ENCODE measurements at places on chromosomes 1 and 21.

GRCh38 chr1:1430114-1430982, 5.1 kb upstream of the VWA1 start:
- no peak for DNase-seq

DNA sequence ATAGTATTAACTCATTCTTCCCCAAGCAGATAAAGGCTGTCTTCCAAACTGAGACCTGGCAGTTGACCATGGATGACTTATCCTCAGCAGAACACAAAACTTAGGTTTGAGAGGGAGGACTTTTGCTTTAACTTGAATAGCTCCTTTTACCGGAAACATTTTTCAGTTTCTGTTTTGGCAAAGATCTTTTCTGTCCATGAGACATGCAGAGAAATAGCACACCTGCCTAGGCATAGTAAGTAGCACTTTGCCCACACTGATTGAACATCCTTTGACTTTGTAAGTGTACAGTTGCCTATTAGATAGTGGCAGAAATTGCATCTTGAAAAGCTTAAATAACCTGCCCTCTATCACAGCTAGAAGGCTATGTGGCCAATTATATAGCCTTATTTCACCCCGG, 1962.5 kb downstream of the MRPL39 start:
- DNase-seq = no peak

DNA sequence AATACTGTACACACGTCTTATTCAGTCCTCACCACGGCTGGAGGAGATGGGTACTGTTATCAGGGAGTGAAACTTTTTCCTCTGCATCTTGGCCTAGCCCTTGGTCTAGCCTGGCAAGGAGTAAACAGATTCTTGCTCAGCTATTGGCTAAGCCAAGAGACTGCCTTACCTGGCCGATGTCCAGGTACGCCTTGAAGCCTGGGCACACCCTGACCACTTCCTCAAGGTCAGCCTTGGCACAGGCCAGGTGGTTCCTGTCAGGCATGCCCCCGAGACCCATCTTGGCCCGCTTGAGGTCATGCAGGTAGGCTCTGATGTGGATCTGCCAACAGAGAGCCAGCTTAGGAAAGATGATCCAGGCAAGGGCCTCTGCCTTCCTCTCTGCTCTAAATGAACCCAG, 17.8 kb upstream of the PARS2 start:
- no peak for DNase-seq

DNA sequence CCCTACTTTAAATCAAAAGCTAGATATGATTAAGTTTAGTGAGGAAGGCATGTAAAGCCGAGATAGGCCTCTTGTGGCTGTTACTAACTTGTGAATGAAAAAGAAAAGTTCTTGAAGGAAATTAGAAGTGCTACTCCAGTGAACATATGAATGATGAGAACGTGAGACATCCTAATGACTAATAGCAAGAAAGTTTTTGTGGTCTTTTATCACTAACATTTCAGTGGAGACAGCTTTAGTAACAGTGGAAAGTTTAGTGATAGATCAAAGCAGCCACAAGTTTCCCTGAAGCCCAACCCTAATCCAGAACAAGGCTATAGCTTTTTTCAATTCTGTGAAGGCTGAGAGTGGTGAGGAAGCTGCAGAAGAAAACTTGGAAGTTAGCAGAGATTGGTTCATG, 73.6 kb upstream of the LRRC8B start:
- no peak for DNase-seq

GRCh38 chr1:11650331-11650991, 3.8 kb downstream of the FBXO2 start:
- peak; percentile 78 for DNase-seq

GRCh38 chr1:150141452-150141851, 8.3 kb upstream of the PLEKHO1 start:
- DNase-seq = no peak

- DNase-seq = no peak
Observed at GRCh38 chr1:77986810-77987209, 7.9 kb upstream of the FUBP1 start.

DNA sequence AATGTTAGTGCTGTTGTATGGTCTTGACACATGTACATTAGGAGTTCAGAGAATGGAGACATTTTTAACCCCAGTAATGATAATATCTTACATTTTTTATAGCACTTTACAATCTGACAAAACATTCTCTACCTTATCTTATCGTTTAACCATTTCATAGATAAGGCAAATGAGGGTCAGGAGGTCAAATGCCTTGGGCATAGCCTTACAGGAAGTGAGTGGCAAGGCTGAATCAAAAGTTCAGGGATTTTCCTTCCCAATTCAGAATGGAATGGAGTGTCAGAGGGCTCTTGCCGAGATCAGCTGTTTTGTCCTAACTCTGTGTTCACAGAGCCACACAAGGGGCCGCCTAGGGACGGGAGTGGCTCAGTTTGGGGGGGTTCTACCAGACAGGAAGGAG, 57.6 kb upstream of the AK4 start:
- no peak for DNase-seq

DNA sequence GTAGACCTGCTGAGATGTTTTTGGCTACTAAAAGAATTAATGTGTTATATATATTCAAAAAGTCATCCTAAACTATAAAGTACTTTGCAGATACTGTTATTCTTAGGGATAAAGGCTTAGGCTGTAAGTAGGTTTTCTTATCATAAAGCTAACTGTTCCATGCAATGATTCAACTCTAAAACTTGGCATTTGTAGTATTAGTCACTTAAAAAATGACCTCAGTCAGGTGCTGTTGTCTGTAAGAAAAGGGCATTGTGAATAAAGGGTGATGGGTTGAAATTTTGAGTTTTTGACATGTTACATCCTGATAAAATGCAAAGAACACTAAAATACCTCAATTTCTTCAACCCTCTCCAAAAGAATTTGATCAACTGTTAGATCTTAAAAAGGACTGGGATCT, 32.9 kb downstream of the ADCY10 start:
- DNase-seq = no peak

- DNase-seq = no peak
Observed at GRCh38 chr1:187464320-187464719, 635.6 kb downstream of the PLA2G4A start.

GRCh38 chr1:156663178-156663577, 14.0 kb downstream of the NES start:
- no peak for DNase-seq

- DNase-seq = no peak
Observed at GRCh38 chr1:226882631-226883409, 12.4 kb downstream of the PSEN2 start.

DNA sequence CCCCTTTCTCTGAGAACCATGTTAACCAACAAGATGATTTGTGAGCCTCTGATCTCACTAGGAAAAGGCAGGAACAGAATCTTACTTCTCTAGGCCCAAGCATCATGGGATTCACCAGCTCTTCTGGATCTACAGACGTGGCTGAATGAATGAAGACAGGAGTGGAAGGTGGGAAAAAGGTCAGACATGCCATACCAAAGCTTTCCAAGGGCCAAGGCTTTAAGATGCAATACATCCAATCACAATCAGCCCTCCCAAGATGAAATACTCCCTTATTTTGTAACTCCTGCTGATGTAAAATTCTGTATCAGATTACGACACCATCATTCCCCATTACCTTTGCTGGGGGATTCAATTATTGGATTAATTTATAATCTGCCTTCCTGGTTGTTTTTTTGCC, 80.9 kb downstream of the SSBP3 start:
- DNase-seq = no peak

GRCh38 chr1:169648709-169649108, 18.8 kb upstream of the SELP start:
- DNase-seq = no peak

DNA sequence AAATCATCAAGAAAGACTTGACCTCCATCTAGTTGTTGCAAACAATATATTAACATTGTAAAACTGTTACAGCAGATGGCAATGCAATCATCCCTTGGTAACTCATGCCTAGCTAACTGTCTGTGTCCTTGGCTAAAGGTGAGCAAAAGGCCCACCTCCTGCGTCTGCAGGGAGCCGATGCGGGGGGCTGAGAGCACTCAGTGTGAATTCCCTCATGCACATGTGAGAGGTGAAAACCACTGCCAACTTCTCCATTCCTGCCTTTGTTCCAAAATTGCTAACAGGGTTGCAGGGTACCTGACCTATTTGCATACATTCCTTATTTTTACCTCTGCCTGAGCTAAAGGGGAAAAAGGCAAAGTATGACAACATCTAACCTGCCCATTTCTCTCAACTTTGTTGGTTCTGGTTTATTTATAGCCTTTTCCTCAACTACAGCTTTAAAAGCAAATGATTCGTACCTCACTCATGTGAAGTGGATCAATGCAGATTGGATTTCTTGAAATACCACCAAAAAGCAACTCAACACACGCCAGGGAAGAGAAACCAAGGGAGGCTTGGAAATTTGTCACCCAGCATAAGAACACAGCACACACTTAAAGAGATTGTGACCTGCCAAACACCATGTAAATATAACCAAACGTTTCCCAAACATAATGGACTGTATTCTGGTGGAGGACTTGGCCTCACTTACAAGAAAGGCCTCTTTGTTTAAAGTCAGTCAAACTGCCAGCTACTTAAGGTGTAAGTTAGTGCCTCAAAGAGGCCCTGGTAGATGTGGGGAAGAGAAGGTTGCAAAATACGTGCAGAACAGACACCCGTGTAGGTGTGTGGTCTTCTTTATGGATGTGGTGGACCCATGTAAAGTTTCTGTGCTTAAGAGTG, 651.0 kb downstream of the SMYD3 start:
- no peak for DNase-seq

- peak; percentile 87 for DNase-seq
Observed at GRCh38 chr1:150464422-150464826, 22.8 kb upstream of the TARS2 start.

- DNase-seq = no peak
Observed at GRCh38 chr21:15730484-15731242, 881 bp downstream of the USP25 start.

DNA sequence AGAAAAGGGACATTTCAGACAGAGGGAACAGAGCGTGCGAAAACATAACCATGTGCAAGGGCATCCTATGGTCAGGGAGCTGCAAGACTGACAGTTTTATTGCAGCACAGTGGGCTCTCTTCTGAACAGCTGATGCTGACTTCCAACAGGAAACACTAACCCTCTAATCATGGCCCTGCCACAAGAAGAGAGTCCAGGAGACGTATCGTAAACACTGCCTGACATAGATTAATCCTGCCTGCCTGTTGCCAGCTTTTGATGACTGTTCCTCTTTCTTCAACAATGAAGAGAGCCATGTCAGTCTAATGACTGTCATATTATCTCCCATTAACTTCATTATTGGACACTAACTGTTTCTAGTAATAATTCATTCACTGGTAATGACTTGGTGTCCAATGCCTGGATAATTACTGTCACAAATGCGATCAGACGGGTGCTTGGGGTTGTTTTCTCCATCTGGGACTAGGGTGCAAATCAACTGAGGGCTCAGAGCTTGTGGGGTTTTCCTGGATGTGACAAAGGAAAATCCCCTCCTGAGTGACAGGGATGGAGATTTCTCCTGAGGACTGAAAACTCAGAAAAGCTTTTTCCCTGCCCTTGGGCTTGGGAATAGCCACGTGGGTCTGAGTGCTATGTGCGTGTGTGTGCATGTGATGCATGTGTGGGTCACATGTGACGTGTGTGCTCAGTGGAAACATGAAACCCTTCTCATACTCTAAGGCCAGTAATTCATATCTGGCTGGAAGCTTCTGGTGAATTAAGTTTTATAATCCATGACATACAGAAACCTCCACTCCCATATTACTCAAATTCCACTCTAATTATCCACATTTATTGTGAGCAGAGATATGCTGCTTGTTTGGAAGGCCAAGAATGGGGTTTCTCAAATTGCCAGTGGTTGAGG, 144.0 kb upstream of the PLXNA2 start:
- no peak for DNase-seq

All from erythroblast (primary cell).